Trophoblast cell (in vitro differentiated cells and primary cell): ENCODE measurements at places on chromosomes 6 and 20.

DNA sequence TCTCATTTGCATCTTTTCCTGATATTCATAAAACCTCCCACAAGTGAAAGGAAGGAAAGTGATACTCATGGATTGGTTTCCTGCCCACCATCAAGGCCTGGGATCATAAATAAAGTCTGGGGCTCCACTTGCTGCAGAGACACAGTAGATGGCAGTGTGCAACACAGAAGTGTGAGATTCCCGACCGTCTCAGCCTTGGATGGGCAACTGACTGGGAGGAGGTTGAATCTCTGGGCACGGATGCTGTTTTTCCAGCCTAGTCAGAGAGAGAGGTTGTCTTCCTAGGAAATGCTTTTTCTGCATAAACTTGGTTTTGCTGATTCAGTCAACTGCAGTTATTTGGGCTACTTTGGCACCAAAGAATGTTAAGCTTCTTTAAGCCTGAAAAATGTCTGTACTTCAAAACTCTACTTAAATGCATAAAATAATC is 9.9 kb upstream of the RFPL4B start:
- no peak overlapping the region for H3K4me3 ChIP-seq
- no peaks in the 10 kb centered on the region for H3K27me3 ChIP-seq
- H3K36me3 ChIP-seq: no peaks in the 10 kb centered on the region
- peak; percentile 71 for DNase-seq

DNA sequence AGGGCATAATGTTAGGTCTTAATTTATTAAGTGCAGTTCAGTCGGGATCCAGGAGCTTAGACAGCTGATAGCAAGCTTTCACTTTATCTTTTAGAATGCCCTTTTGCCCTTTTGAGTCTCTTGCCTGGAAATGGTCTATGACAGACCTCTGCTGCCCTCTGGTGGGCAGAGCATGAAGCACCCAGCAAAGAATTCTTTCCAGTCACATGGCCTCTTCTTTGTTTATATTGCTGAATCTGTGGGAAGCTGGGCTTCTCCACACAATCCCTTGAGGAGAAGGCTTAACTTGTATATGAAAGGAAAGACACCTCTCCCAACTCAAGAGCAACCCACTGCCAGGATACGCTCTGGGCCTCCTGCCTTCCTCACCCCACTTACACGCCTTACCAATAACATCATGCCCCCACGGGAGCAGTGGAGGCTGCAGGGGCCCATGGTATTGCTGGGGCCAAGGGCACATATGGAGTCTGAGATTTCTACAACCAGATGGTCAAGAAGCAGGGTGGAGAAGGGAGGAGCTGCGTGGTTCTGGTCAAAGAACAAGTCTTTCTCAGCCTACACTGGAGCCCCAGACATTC is 20.4 kb downstream of the WFDC3 start:
- no peaks in the 10 kb centered on the region for H3K4me1 ChIP-seq
- H3K36me3 ChIP-seq: no peaks in the 10 kb centered on the region
- H3K27ac ChIP-seq: no peak overlapping the region
- no peaks in the 10 kb centered on the region for H3K27me3 ChIP-seq
- peak; percentile 94 for DNase-seq
- H3K4me3 ChIP-seq: no peak overlapping the region

DNA sequence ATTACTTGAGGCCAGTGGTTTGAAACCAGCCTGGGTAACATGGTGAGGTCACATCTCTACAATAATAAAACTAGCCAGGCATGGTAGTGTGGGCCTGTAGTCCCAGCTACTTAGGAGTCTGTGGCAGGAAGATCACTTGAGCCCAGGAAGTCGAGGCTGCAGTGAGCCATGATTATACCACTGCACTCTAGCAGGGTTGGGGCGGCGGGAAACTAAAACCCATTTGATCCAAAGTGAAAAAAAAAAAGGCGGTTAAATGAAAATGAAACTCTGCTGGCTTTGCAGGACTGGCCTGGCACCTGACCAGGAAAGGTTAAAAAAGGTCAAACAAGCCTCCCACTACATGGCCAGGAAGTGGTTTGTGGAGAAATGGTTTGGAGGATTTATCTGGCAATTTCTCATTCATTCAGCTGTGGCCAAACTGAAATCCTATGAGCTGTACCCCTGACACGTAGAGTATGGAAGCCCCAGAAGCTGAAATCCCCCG is 36.6 kb downstream of the MTRES1 start:
- no peak for DNase-seq
- no peaks in the 10 kb centered on the region for H3K27me3 ChIP-seq
- H3K36me3 ChIP-seq: peaks cover 18% of the 10 kb centered on the region
- no peaks in the 10 kb centered on the region for H3K4me1 ChIP-seq
- H3K4me3 ChIP-seq: no peak overlapping the region
- no peak overlapping the region for H3K27ac ChIP-seq

- no peak overlapping the region for H3K27ac ChIP-seq
- H3K27me3 ChIP-seq: no peaks in the 10 kb centered on the region
- H3K4me1 ChIP-seq: no peaks in the 10 kb centered on the region
- no peak overlapping the region for H3K4me3 ChIP-seq
Measured at GRCh38 chr20:48740292-48740649, 87.5 kb downstream of the PREX1 start.

GRCh38 chr20:44400671-44400969 is 45.1 kb downstream of the HNF4A start:
- no peak overlapping the region for H3K4me3 ChIP-seq
- no peaks in the 10 kb centered on the region for H3K36me3 ChIP-seq
- no peaks in the 10 kb centered on the region for H3K4me1 ChIP-seq
- H3K27me3 ChIP-seq: no peaks in the 10 kb centered on the region
- H3K27ac ChIP-seq: no peak overlapping the region

DNA sequence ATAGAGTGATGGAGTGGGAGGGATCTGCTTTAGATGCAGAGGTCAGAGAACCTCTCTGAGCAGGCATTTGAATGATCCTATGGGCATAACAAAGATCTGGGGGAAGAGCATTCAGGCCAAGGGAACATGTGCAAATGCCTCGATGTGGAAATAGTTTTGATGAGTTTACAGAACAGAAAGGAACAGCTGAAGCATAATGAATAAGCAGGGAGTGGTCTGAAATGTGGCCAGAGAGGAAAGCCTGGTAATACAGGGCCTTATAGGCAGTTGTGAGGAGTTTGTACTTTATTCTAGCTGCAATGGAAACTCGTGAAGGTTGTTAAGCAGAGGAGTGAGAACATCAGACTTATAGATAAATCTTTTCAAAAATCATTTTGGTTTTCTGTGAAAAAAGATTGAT is 33.0 kb upstream of the ME1 start:
- no peak for DNase-seq
- H3K4me3 ChIP-seq: no peak overlapping the region
- peaks cover 2% of the 10 kb centered on the region for H3K27me3 ChIP-seq

- H3K27ac ChIP-seq: no peak overlapping the region
- no peak for DNase-seq
- H3K36me3 ChIP-seq: no peaks in the 10 kb centered on the region
Measured at GRCh38 chr6:98775205-98775604, 59.2 kb upstream of the POU3F2 start.

DNA sequence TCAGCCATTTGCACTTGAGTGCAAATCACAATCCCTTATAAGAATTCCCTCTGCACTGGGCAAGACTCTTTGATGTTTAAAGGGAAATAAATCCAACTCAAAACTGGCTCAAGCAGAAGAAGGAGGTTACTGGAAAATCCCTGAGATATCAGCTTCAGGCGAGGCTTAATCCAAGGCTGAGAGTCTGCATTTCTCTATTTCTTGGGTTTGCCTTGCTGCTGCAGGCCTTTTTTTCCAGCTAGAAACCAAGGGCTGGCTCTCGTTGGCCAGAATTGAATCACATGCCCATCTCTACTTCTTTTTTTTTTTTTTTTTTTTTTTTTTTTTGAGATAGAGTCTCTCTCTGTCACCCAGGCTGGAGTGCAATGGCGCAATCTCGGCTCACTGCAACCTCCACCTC is 11.7 kb downstream of the HCK start:
- H3K27me3 ChIP-seq: no peaks in the 10 kb centered on the region
- H3K36me3 ChIP-seq: no peaks in the 10 kb centered on the region
- H3K4me3 ChIP-seq: no peak overlapping the region

DNA sequence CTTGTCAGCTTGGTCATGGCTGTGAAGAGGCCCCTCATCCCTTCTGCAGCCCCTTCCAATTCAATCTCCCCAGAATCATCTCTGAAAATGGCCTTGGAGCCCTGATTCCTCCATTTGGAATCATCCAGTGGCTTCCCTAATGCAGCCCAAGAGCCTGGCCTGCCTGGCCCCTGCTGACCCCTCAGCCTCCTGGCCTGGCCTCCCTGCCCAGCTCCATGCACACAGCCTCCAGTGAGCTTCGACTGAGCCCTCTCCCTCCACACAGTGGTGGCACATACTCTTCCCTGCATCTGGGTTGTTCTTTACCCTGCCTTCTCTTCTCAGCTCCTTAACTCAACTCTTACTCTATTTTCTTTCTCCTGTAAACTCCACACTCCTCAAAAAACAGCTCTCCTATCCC is 120.9 kb downstream of the ANKRD60 start:
- no peaks in the 10 kb centered on the region for H3K27me3 ChIP-seq
- no peaks in the 10 kb centered on the region for H3K36me3 ChIP-seq
- DNase-seq: no peak
- H3K27ac ChIP-seq: no peak overlapping the region
- H3K4me1 ChIP-seq: peaks cover 4% of the 10 kb centered on the region
- H3K4me3 ChIP-seq: peak overlapping the region; percentile 23
